GOT3 (cell line): ENCODE measurements at places on chromosomes 3 and 15.

GRCh38 chr3:55489798-55490132 lies 2.7 kb upstream of the WNT5A start:
- DNase-seq: no peak

DNA sequence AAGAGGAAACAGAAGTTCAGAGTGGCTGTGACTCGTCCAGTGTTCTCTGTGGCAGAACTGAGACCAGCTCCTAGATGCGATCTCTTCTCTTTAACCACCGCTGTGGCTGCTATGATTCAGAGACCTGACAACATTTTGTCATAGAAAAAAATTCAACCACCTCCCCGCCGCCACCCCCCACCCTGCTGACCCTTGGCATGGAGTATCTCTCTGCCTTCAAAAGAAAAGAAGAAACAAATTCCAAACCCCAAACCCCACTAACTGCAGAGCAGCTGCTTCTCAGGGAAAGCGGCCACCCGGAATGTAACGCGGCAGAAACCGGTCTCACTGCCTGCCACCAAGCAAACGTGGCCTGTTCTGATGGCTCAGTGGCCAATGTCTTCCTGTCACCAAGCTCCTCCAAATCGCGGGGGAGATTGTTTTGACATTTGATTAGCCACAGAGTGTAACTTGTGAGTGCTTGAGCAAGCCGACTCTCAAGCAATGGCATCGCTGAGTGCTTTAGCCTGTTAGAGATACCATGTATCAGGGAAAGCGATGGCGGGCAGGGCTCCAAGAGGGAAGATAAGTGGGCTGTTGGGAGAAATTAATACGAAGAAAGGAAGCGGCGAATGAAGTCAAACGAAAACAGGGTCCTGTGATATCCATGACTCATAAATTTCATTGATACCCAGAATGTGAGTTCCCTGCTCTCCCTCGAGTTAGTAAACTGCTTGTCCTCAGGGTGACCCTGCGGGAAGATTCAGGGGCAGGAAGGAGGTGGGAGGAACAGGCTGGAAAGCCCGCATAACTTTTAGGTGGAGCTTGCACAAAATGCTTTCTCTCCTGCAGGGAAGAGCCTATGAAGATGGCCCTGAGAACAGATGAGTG lies 44.8 kb upstream of the TLE3 start:
- DNase-seq: no peak

GRCh38 chr3:86937306-86937791 lies 53.6 kb downstream of the VGLL3 start:
- no peak for DNase-seq

- no peak for DNase-seq
Measured at GRCh38 chr15:58070801-58071418, 5.4 kb upstream of the ALDH1A2 start.

- no peak for DNase-seq
Measured at GRCh38 chr3:187684880-187685279, 14.7 kb upstream of the SST start.

DNA sequence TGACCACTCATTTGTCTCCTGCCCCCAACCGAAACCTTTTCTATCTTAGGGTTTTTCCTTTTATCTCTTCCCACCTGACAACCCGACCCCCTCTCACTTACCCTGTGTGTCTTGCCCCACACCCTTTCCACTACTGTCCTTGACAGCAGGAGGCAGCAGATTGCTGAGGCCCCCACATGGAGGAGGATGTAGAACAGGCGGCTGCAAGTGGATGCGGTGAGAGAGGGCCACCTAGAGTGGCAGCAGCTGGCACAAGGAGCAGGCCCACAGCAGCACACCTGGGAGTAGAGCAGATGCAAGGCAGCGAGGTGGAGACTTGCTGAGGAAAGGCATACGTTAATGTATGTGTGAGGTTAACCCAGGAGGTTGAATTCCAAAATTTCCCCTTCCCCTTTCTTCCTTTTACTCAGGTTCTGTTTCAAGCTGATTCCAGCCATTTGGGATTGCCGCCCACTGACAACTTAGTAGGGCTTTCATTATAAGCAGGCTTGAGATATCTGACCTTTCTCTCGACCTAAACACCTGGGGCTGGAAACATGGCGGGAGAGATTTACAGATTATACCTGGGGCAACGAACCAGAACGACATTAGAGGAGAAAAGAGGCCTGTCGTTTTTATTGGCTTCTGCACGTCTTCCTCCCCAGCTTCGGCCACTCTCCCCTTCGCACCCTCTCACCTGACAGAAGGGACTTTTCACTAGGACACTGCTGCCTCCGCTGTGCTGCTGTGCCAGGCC lies 643 bp downstream of the SERINC4 start:
- DNase-seq: no peak

- DNase-seq: no peak
Measured at GRCh38 chr15:74191798-74192197, 10.8 kb downstream of the STRA6 start.

GRCh38 chr3:70603103-70603502 lies 290.7 kb upstream of the MDFIC2 start:
- DNase-seq: no peak

- no peak for DNase-seq
Measured at GRCh38 chr15:85545185-85545584, 164.8 kb downstream of the AKAP13 start.

DNA sequence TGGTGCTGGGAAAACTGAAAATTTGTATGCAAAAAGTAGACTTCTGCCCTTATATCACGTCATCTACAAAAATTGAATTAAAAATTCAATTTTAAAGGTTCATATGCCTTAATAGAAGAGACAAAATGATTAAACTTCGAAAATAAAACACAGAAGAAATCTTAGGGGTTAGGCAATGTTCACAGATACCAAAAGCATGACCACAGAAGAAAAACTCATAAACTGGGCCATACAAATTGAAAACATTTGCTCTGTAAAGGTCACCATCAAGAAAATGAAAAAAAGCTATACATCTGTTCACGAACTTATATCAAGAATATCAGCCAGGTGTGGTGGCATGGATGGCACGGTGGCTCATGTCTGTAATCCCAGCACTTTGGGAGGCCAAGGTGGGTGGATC lies 245.1 kb downstream of the PCCB start:
- DNase-seq: no peak

GRCh38 chr3:127722091-127722784 lies 49.5 kb downstream of the ABTB1 start:
- DNase-seq: no peak

- no peak for DNase-seq
Measured at GRCh38 chr3:151638555-151639417, 94.9 kb upstream of the AADACL2 start.

DNA sequence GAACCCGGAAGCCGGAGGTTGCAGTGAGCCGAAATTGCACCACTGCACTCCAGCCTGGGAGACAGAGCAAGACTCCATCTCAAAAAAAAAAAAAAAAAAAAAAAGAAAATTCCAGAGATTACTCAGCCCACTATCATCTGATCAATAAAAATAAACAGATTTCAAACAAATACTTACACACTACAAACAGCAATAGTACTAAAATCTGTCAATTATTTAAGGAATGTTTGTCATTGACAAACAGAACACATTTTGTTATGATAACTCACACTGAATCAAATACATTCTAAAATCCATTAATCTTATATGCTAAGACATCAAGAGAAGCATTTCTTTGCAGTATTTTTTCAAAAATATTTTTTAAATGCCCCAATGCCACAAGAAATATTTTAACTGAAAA lies 7.6 kb downstream of the MYO9A start:
- DNase-seq: no peak
